Endothelial cell (in vitro differentiated cells): ENCODE measurements at places on chromosomes 2 and 18. TPM values are rescaled to one million over a fixed set of nuclear protein-coding genes. Genes with fewer than 3 reads are reported as not detected.
A peak's percentile ranks its signal among the peaks of the same experiment; 100 is the strongest.

- H3K27me3 ChIP-seq = no peaks in the 10 kb centered on the region
- H3K4me3 ChIP-seq = no peak overlapping the region
- H3K4me1 ChIP-seq = peaks cover 14% of the 10 kb centered on the region
- no peak for DNase-seq
- H3K27ac ChIP-seq = no peak overlapping the region
These were observed 56.1 kb upstream of the TANK start for GRCh38 chr2:161104054-161104553.

- no peak overlapping the region for H3K4me3 ChIP-seq
- H3K27ac ChIP-seq = no peak overlapping the region
- H3K36me3 ChIP-seq = peaks cover 60% of the 10 kb centered on the region
- H3K27me3 ChIP-seq = no peaks in the 10 kb centered on the region
- no peaks in the 10 kb centered on the region for H3K4me1 ChIP-seq
These were observed 59.5 kb upstream of the AMMECR1L start for GRCh38 chr2:127945281-127945680.

Gene MGAT4A
- 7.3 TPM for total RNA-seq

Gene NEU4
- total RNA-seq = 0.33 TPM

GRCh38 chr2:105416156-105416555 lies 17.3 kb upstream of the FHL2 start:
- no peak overlapping the region for H3K27ac ChIP-seq
- H3K4me3 ChIP-seq = no peak overlapping the region
- H3K4me1 ChIP-seq = peaks cover 2% of the 10 kb centered on the region
- H3K27me3 ChIP-seq = no peaks in the 10 kb centered on the region
- peaks cover under 1% of the 10 kb centered on the region for H3K36me3 ChIP-seq

GRCh38 chr18:48749768-48750167 lies 201.0 kb downstream of the SMAD7 start:
- peaks cover 3% of the 10 kb centered on the region for H3K27me3 ChIP-seq
- H3K36me3 ChIP-seq = no peaks in the 10 kb centered on the region
- no peaks in the 10 kb centered on the region for H3K4me1 ChIP-seq
- no peak overlapping the region for H3K4me3 ChIP-seq
- H3K27ac ChIP-seq = no peak overlapping the region
- DNase-seq = no peak

- no peaks in the 10 kb centered on the region for H3K27me3 ChIP-seq
- H3K27ac ChIP-seq = peak overlapping the region; percentile 34
- H3K4me3 ChIP-seq = no peak overlapping the region
- H3K4me1 ChIP-seq = peaks cover 7% of the 10 kb centered on the region
These were observed 181.7 kb upstream of the SLC39A10 start for GRCh38 chr2:195475336-195475735.

- no peak for DNase-seq
- H3K36me3 ChIP-seq = peaks cover 32% of the 10 kb centered on the region
- no peak overlapping the region for H3K4me3 ChIP-seq
- H3K27ac ChIP-seq = no peak overlapping the region
- H3K27me3 ChIP-seq = peaks cover 8% of the 10 kb centered on the region
These were observed 69.5 kb downstream of the RPIA start for GRCh38 chr2:88760819-88761598.

Gene ERBB4
- total RNA-seq = 0.36 TPM

DNA sequence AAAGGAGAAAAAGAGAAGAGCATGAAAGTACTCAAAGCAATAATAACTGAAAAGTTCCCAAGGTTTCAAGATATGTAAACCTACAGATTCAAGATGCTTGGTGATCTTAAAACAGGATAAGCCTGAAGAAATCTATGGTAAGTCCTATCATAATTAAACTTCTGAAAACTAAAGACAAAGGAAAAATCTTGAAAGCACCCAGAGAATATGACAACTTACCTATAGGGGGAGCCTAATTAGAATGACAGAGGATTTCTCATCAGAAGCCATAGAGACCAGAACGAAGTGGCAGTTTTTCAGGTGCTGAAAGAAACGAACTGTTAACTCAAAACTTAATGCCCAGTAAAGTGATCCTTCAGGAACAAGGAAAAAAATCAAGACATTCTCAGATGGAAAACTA lies 59.7 kb downstream of the XDH start:
- no peak overlapping the region for H3K4me3 ChIP-seq
- no peak overlapping the region for H3K27ac ChIP-seq
- no peaks in the 10 kb centered on the region for H3K36me3 ChIP-seq
- no peak for DNase-seq
- H3K4me1 ChIP-seq = no peaks in the 10 kb centered on the region

- no peak overlapping the region for H3K27ac ChIP-seq
- no peak overlapping the region for H3K4me3 ChIP-seq
- H3K27me3 ChIP-seq = no peaks in the 10 kb centered on the region
- H3K36me3 ChIP-seq = peaks cover 20% of the 10 kb centered on the region
These were observed 38.5 kb downstream of the REV1 start for GRCh38 chr2:99451280-99451679.

DNA sequence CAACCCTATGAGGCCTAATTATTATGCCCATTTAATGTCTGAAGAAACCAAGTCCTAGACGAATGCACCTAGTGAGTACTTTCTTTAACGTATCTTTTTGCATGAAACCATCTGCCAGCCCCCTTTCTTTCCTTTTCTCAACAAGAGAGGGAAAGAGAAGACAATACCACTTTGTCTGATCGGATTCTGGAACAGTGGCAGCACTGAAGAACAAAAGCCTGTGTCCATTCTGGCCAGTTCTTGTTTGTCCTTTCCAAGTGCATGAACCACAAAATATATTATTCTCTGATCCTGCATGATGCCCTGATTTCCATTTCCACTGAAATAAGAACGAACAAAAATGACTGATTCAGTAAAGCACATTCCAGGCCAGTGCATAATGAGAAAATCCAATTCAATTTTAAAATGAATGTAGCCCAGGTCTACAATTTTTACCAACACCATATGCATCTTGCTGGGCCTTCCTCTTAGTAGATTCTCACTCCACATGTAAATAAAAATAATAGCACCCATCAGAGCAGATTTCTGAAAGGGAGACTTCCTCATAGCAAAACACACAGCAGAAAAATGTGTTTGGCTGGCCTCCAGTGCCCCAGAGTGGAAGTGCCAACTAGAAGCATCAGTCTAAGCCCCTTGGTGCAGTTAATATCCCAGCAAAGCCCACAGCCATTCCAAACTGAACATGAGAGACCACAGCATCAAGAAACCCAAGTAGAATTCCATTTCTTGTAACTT lies 422.6 kb upstream of the ID2 start:
- H3K27me3 ChIP-seq = no peaks in the 10 kb centered on the region
- no peak overlapping the region for H3K4me3 ChIP-seq
- H3K27ac ChIP-seq = no peak overlapping the region
- peaks cover 40% of the 10 kb centered on the region for H3K4me1 ChIP-seq
- H3K36me3 ChIP-seq = no peaks in the 10 kb centered on the region

GRCh38 chr2:119306196-119306590 lies 60.4 kb downstream of the C2orf76 start:
- DNase-seq = no peak
- H3K36me3 ChIP-seq = no peaks in the 10 kb centered on the region
- no peak overlapping the region for H3K27ac ChIP-seq
- no peaks in the 10 kb centered on the region for H3K27me3 ChIP-seq

Gene ANKRD29
- total RNA-seq = not detected

DNA sequence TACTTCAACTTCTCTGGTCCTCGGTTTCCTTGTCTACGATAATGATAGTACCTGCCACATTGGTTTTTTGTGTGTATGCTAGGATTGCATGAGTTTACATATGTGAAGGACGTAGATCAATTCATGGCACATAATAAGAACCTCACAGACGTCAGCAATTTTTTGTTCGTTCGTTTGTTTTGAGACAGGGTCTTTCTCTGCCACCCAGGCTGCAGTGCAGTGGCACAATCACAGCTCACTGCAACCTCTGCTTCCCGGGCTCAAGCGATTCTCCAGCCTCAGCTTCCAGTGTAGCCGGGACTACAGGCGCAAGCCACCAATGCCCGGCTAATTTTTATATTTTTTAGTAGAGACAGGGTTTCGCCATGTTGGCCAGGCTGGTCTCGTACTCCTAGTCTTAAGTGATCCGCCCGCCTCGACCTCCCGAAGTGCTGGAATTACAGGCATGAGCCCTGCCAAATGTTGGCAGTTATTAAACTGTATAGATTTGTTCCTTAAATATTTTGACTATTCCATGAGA lies 756 bp upstream of the SLC35F5 start:
- peaks cover 3% of the 10 kb centered on the region for H3K27me3 ChIP-seq
- H3K4me3 ChIP-seq = peak overlapping the region; percentile 100
- peaks cover 11% of the 10 kb centered on the region for H3K4me1 ChIP-seq
- H3K27ac ChIP-seq = peak overlapping the region; percentile 99

DNA sequence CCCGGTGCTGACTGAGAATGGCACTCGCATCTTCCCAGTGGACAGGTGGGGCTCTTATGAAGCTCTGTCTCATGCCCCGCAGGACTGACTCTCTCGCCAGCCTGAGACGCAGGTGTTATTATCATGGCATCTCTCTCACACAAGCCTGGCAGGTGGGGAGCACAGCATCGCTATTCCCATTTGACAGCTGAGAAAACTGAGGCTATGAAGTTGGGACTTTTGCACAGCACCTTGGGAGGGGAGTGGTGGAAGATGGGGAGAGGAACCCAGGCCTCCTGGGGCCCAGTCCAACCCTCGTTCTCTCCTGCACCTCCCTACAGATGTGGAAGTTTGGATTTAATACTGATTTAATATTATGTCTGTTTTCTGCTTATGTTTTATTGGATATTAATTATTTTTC lies 9.0 kb upstream of the NTSR2 start:
- H3K4me3 ChIP-seq = no peak overlapping the region
- H3K27me3 ChIP-seq = peaks cover 13% of the 10 kb centered on the region
- no peak for DNase-seq
- no peak overlapping the region for H3K27ac ChIP-seq
- H3K4me1 ChIP-seq = peaks cover 19% of the 10 kb centered on the region

- no peaks in the 10 kb centered on the region for H3K36me3 ChIP-seq
- DNase-seq = peak; percentile 99
- peak within 1 kb of the TSS; percentile 96 for H3K4me3 ChIP-seq
- H3K27ac ChIP-seq = peak within 1 kb of the TSS; percentile 99
These were observed at the start of gene NBEAL1 for GRCh38 chr2:203014456-203015199. NBEAL1 (plus strand) TSS chr2:203014875; CDS start chr2:203016385, 1,510 bp downstream.

- no peak overlapping the region for H3K4me3 ChIP-seq
- peaks cover 40% of the 10 kb centered on the region for H3K4me1 ChIP-seq
- no peak overlapping the region for H3K27ac ChIP-seq
- no peak for DNase-seq
- H3K27me3 ChIP-seq = peaks cover 8% of the 10 kb centered on the region
These were observed 67.0 kb downstream of the ASAP2 start for GRCh38 chr2:9273486-9274130.

Gene TPO
- 0.41 TPM for total RNA-seq

GRCh38 chr2:109237792-109238191 lies 108.8 kb downstream of the SH3RF3 start:
- no peak overlapping the region for H3K4me3 ChIP-seq
- H3K27me3 ChIP-seq = no peaks in the 10 kb centered on the region
- DNase-seq = no peak
- H3K36me3 ChIP-seq = peaks cover 9% of the 10 kb centered on the region

- DNase-seq = no peak
- H3K27me3 ChIP-seq = no peaks in the 10 kb centered on the region
- H3K36me3 ChIP-seq = no peaks in the 10 kb centered on the region
- H3K4me3 ChIP-seq = no peak overlapping the region
- H3K27ac ChIP-seq = peak overlapping the region; percentile 30
- no peaks in the 10 kb centered on the region for H3K4me1 ChIP-seq
These were observed 145.3 kb downstream of the C1D start for GRCh38 chr2:67917332-67918054.

GRCh38 chr18:8858888-8859511 lies 153.6 kb downstream of the MTCL1 start:
- H3K4me3 ChIP-seq = no peak overlapping the region
- peaks cover 2% of the 10 kb centered on the region for H3K27me3 ChIP-seq
- DNase-seq = no peak
